Vagina (tissue), 2 donors: ENCODE measurements at places on chromosomes 13 and 19.

DNA sequence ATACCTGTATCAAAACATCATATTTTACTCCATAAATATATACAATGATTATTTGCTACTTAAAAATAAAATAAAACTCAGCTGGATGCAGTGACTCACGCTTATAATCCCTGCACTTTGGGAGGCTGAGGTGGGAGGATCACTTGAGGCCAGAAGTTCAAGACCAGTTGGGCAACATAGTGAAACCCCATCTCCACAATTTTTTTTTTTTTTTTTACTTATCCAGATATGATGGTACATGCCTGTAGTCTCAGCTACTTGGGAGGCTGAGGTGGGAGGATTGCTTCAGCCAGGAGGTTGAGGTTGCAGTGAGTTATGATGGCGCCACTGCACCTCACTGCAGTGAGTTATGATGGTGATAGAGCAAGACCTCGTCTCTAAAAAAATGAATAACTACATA lies 22.4 kb downstream of the POU2F2 start:
- DNase-seq = no peak

- no peak for DNase-seq
These were observed 566 bp downstream of the MPV17L2 start for GRCh38 chr19:18193388-18194180.

GRCh38 chr13:70390968-70391367 lies 282.7 kb upstream of the KLHL1 start:
- no peak for DNase-seq

- DNase-seq = no peak
These were observed 1.9 kb upstream of the MYCBP2 start for GRCh38 chr13:77328819-77329132.

GRCh38 chr13:50893211-50893852 lies 16.3 kb upstream of the RNASEH2B start:
- no peak for DNase-seq

GRCh38 chr19:6769006-6769619 lies 1.9 kb upstream of the SH2D3A start:
- DNase-seq = no peak

- DNase-seq = no peak
These were observed 2.1 kb downstream of the NECTIN2 start for GRCh38 chr19:44848036-44848811.

DNA sequence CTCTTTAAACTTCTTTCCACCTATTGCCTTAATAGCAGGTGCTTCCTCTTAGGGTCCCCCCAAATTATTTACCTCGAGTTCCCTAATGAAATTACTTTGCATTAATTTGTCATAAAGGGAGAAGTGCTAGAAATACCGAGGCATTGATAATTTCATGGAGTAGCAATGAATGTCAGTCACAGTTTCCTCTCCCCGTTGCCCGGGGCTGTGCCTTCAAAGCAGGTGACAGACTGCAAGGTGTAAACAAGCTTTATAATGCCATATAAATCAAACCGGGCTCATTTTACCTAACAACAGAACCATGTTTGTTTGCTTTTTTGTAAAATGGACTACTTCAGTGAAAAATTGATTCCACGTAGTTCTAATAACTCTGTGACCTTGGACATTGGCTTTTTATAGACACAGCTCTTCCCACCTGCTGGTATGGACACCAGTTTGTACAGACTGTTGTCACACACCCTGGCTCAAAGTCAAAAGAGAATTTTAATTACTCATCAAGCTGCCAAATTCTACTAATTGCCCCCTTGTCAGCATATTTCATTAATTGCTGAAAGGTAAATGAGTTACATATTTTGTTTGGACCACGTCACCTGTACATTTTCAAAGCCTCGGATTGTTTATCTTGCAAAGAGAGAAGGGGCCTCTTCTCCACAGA lies 171.1 kb downstream of the STK24 start:
- DNase-seq = no peak

- DNase-seq = no peak
These were observed 267.5 kb upstream of the KLHL1 start for GRCh38 chr13:70375718-70376117.

GRCh38 chr13:25168790-25169189 lies 3.3 kb downstream of the AMER2 start:
- DNase-seq = no peak
